ENCODE measurements at places on chromosomes 2 and 18.

GRCh38 chr2:112187805-112188596, 49.8 kb downstream of the FBLN7 start:
- peak; percentile 92 for DNase-seq

GRCh38 chr2:141714496-141714895, 416.3 kb downstream of the LRP1B start:
- DNase-seq, result no peak

GRCh38 chr18:47677952-47678351, 252.5 kb downstream of the SMAD2 start:
- no peak for DNase-seq

GRCh38 chr2:40754912-40755311, 303.0 kb upstream of the SLC8A1 start:
- DNase-seq, result no peak

- DNase-seq, result no peak
These were observed 8.2 kb downstream of the CKAP2L start for GRCh38 chr2:112756207-112756606.

GRCh38 chr2:67712484-67712883, 315.4 kb downstream of the ETAA1 start:
- no peak for DNase-seq

DNA sequence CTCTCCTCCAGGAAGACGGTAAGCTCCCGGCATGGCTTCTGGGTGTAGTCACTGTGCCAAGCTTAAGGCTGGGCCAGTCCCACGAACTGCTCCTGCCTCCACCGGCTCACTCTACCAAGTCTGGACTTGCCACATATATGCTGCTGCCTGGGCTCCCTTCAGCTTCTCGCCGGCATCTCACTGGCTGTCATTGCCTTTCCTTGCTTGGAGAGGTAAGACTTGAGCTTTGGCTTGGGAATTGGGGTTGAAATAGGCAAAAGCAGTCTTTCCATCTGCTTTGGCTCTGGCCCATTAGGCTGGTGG, 481.0 kb downstream of the TGIF1 start:
- no peak for DNase-seq

GRCh38 chr2:120764492-120764891, 28.8 kb downstream of the GLI2 start:
- no peak for DNase-seq

DNA sequence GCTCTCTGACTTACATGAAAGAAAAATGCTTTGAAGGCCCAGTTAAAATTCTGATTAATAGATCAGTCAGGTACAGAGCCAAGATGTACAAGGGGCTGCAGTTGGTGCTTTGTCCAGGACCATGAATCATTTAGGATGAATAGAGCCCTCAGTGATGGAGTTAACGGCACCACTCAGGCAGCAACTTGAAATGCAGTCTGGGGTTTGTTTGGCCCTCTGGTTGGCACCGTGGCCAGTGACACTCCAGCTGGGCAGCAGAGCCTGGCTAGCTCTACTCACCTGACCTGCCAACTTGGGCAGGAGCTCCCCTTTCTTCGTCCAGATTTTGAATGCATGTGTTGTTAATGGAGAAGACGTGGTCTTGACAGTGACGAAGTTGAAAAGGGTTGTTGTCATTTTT, 493.0 kb upstream of the ACVR2A start:
- DNase-seq, result no peak

DNA sequence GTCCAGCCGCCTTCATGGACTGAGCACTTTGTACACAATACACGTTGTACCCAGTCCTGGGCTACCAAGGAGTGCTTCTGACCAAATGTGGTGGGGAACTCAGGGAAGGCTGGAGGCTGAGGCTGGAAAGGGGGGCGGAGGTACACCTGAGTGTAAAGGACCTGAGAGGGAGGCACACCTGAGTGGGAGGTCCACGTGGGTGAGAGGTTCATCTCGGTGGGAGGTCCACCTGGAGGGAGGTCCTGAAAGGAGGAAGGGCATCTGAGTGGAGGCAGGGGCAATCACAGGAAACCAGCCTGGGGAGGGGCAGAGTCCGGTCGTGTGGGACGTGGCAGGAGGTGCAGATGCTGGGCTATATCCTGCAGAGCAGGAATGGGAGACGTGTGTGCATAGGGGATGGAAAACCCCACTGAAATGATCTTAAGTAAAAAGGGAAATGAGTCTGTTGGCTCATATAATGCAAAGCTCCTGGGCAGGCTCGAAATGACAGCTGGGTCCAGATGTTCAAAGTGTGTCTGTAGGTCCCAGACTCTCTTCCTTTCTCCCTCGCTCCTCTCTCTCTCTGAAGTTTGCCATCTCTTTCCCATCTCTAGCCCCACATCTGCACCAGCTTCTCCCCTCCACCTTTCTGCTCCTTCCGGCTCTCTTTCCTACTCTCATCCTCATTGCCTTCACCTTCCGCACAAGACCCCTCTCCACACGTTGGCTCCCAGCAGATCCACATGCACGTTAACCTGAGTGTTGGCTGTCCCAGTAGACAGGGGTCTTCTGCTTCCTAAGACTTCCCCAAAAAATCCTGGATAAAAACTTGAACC, 137.7 kb downstream of the PXDN start:
- no peak for DNase-seq

- no peak for DNase-seq
These were observed 200.8 kb downstream of the SLC8A1 start for GRCh38 chr2:40251137-40251536.

GRCh38 chr18:79151191-79151590, 82.0 kb downstream of the ATP9B start:
- no peak for DNase-seq

- no peak for DNase-seq
These were observed 6.9 kb downstream of the ALLC start for GRCh38 chr2:3664925-3665324.
